Left renal pelvis (tissue), 4 donors: ENCODE measurements at places on chromosomes 13 and 19.

DNA sequence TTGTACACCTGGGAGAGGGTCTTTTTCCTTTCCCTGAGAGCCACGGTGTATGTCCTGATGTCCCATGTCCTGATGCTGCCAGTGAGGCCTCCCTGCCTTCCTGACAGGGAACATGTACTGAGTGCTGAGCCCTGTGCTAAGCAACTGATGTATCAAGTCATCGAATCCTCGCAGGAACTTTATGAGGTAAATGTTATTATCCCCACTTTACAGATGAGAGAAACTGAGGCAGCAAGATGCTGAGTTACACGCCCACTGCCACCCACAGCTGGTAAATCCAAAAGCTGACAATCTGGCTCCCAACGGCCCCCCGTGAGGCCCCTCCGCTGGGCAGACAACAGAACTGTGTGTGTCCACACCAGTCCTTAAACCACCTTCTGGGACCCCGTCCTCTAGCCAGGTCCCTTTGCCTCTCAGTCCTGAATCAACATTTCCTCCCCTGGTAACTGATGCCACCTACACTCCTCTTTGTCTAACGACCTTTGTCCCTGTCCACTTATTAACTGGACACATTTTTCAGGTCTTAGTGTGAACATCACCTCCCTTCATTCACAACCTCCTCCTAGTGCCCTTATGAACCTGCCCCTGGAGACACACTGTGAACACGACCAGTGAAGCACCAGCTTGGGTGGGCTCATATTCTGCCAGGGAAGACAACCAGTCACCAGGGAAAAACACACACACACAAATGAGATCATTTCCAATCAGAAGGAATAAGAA is 5.4 kb upstream of the VSIG10L start:
- no peak for DNase-seq

- DNase-seq, result no peak
These were observed 3.5 kb downstream of the YJEFN3 start for GRCh38 chr19:19531951-19532805.

- no peak for DNase-seq
These were observed 120.3 kb upstream of the ZNF91 start for GRCh38 chr19:23515551-23515950.

DNA sequence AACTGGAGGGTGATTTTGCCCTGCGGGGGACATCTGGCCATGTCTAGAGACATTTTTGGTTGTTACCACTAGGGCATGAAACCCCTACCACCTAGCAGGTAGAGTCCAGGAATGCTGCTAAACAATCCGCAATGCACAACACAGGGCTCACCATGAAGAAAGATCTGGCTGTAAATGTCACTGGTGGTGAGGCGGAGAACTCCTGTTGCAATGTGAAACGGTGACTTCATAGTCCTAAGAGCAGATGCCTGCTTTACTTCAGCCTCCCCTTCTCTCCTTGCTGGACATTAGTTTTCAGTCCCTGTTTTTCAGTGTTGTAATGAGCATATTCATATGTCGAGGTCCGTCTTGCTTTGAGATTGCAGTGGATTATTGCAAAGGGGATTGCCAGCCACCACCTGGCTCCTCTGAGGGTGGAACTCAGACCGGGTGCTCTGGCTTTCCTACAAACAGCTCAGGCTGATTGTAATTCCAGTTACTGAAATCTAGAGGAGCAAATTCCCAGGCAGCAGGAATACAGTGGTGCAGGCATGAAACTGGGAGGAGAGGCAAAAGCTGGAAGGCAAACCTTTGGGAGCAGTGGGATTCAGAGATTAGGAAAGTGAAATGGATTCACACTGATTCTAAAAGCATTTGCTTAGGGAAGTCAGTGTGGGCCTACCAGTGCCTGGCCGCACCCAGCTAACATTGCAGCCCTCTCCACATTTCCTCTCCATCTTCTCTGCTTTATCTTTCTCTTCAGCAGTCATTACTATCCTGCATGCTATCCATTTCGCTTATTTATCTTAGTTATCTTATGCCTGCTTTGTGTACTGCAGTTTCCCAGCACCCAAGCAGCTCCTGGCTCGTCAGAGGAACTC is 76.1 kb upstream of the PCDH8 start:
- DNase-seq, result no peak

DNA sequence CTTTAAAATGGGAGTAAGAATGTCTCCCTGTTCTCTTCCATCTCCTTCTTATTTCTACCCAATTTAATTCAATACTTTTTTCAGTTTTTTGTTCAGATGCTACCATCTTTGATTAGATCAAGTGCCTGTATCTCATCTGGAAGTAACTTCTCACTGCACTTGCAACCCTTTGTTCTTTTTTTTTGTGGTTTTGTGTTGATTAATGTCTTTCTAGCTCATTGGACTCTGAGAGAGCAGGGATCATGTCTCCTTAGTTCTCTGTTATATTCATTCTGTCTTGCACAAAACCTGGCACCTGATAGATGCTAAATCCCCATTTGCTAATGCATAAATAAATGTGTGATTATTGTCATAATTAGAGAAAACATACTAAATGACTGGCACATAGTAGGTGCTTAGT is 834 bp upstream of the ITGBL1 start:
- no peak for DNase-seq

DNA sequence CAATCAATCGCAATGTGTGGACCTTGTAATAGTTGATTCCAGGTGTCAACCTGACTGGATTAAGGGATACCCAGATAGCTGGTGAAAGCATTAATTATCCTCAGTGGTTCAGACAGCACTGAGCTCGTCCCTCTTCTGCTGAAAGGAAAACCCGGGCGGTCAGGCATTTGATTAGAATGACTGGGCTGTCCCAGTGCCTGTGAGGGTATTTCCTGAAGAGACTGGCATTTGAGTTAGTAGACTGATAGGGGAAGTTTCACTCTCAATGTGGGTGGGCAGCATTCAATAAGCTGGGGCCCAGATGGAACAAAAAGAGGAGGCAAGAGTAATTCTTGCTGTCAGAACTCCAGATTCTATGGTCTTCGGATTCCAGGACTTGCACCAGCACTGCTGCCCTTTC is 31.9 kb downstream of the KPNA3 start:
- DNase-seq, result no peak

- DNase-seq, result no peak
These were observed 320.6 kb downstream of the ITGBL1 start for GRCh38 chr13:101773062-101773461.

DNA sequence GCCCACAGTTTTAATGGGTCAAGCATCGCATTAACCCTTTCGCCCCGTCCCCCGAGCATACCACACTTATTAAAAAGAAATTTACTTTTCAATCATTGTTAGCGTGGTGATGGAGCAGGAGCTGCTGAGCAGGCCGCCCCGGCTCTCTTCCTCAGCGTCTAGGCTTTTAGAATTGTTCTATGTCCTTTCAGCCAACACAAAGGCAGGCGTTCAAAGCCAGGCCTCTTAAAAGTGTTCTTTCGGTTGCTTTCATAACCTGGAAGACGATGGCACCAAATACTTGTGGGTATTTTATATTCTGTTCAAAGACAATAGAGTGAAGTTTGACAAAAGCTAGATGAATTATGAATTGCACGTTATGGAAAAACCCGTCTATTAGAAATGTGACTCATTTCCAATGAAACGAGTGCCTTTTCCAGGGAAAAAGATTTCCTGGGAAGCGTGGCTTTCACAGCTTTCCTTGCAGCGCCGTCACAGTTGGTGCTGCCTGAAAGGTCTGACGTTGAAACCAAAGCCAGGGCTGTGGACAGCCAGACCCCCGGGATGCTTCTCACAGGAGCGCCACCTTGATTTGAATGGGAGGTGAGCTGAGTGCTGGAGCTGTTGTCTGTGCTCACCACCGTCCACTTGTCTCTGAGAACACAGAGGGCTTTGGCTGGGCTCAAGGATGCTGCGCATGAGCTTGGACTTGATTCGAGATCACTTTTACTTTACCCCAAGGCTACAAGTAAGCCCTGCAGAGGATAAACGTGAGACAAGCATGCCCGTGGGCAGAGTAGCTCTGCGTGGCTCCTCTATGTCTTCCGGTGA is 78.8 kb downstream of the SOX1 start:
- no peak for DNase-seq
